Uterus (tissue), 4 donors: ENCODE measurements at places on chromosomes 5 and 9. TPM values are rescaled to one million over a fixed set of nuclear protein-coding genes. Genes with fewer than 3 reads are reported as not detected.

Gene TLX3
- total RNA-seq: not detected

- no peak for DNase-seq
Measured at GRCh38 chr5:146734936-146735577, 143.5 kb downstream of the PPP2R2B start.

DNA sequence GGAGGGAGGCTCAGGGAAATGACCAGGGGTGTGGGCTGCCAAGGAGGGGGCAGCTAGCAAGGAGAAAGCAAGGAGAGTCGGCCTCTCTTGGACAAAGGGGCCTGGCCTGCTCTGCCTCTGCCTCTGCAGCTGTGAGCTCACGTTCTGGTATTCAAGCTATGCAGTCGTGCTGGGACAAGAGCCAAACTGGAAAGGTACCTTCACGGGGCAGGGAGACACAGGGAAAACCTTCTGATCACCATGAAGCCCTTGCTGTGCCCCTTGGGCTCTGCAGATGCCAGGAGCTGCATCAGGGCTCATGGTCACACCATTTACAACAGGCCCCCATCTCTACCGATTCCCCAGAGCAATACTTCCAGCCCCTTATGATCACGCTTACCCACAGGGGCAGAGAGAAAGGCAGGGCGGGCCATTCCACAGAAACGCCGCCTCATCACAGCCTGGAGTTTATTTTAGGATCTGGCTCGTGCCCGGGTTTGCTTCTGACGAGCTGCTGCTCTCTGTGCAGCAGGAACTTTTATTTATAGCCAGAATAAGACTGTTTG, 63.2 kb downstream of the PRRT1B start:
- DNase-seq: peak; percentile 76

- DNase-seq: no peak
Measured at GRCh38 chr9:134458207-134459108, 132.2 kb downstream of the RXRA start.

- DNase-seq: no peak
Measured at GRCh38 chr9:114774524-114774923, 31.3 kb downstream of the TNFSF15 start.

Gene IL33
- 152 TPM for total RNA-seq

GRCh38 chr5:175021321-175021720, 296.9 kb downstream of the MSX2 start:
- DNase-seq: no peak

Gene WNK2
- total RNA-seq: 14.3 TPM

Gene LHX3
- not detected for total RNA-seq

- no peak for DNase-seq
Measured at GRCh38 chr5:171762903-171763302, 22.7 kb upstream of the SMIM23 start.

DNA sequence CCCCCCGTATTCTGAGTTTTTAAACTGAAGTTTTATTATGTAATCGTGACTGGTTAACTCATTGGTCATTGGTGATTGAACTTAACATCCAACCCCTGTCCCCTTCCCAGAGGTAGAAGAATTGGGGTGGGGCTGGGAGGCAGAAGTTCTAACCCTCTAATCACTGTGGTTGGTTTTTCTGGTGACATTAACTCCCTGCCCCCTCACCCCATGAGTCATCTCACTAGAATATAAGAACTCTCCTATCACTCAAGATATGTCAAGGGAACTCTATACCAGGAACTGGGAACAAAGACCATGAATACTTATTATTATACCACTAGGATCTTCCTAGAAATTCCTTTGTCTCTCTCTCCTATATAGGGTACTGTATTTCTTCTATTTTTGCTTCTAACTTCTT, 52.3 kb upstream of the CAVIN4 start:
- no peak for DNase-seq
